ENCODE measurements at places on chromosomes 7 and 10.

GRCh38 chr10:112526139-112526538, 79.1 kb downstream of the VTI1A start:
- DNase-seq = no peak

DNA sequence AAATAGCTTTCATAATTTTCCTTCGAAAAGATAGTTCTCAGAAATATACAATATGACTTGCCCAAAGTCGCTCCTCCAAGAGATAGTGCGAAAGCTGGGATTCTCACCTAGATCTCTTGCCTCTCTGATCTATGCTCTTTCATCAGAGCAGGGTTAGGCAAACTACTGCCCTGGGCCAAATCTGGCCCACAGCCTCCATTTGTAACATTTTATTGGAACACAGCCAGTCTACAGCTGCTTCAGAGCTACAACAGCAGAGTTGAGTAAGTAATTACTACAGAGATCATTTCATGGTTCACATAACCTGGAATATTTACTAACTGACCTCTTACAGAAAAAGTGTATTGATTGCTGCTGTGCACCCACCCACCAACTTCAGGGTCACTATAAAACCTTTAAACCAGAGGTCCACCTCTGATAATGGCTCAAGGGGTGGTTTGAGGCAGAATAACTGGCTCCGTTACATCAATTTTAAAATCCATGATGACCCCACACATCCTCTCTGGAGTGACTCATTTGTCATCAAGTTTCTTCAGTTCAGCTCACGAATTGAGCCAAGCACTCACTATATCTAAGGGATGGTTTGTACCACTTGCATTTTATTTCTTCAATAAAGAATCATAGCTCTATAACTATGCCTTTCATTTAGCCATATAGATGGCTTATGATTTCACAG, 1019.0 kb downstream of the XPNPEP1 start:
- no peak for DNase-seq

GRCh38 chr7:45021604-45022296, 21.7 kb downstream of the CCM2 start:
- no peak for DNase-seq

DNA sequence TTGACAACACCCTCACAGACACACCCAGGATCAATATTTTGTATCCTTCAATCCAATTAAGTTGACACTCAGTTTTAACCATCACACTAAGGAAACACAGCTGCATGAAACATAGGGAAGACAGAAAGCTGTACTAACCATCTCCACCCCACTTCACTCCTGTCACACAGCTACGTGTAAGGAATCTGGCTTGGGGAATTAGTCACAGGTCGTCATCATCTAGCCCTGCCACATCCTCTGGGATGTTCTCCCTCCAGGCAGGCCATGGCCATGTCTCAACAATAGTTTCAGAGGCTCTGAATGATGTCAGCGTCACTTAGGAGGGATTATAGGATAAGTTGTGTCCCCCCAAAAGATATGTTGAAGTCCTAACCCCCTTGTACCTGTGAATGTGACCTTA, 10.8 kb upstream of the SEMA3C start:
- DNase-seq = no peak

- DNase-seq = no peak
Measured at GRCh38 chr7:80463272-80463920, 48.5 kb downstream of the GNAT3 start.

GRCh38 chr7:46776790-46777189, 805.1 kb downstream of the TNS3 start:
- no peak for DNase-seq

DNA sequence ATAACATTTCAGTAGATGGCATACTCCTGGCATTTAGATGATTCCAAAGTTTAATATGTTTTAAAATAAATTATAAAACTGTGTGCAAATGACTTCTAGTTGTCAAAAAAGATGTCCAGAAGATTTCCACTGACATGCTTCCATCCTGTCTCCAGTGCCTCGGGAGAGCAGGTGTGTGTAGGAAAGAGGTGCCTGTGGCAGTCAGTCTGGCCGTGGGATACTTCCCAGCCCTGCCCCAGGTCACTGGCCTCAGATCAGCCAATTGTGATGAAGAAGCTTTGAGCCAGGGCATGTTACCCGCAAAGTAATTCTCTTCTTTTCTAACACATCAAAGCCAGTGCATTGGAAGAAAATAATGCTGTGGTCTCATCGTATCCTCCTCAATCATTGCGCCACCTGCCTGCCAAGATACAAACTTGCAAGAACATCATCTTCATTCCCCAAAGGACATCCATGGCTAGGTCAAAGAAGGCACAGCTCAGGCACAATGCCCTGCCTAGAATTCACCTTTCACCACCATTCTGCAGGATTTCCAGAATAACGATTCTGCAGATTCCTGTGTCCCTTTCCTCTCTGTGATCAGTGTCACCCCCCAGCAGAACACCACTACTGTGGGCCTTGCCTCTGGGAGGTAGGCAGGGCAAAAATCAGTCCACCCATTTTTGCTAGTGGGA, 6.3 kb upstream of the KCNMA1 start:
- no peak for DNase-seq

DNA sequence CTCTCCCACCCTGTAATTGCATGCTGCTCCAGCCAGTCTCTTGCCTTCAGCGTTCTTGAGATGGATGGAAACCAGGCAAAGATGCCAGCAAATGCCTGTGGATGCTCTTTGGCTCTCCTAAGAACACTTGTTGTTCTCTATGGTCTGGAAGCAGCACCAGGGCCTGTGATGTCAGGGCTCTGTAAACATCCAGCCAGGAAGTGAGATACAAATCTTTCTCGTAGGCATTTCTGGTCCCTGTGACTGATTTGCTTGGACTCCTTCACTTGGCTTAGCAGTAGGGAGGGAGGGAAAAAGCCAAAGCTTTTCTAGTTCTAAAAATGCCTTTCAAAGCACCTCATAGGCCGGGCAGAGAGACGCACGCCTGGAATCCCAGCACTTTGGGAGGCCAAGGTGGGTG, 201.3 kb downstream of the REEP3 start:
- no peak for DNase-seq

DNA sequence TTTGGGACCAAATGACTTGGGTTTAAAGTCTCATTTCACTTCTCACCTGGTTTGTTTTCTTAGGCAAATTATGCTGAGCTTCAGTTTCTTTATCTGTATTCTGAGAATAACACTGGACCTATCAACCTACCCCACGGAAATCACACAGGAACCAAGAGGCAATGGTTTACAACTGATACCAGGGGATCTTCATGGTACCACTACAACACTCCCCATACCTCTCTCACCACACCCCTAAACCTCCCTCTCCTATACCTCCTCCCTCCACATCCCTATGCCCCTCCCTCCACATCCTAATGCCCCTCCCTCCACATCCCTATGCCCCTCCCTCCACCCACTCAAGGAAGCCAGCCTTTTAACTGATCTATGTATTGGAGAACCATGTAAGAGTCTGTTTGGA, 9.9 kb downstream of the FAM204A start:
- no peak for DNase-seq

- no peak for DNase-seq
Measured at GRCh38 chr10:62437696-62438095, 63.5 kb downstream of the ZNF365 start.
